ENCODE measurements at places on chromosomes 11 and 22. TPM values are rescaled to one million over a fixed set of nuclear protein-coding genes. Genes with fewer than 3 reads are reported as not detected.

Gene YPEL1
- 0.14 TPM for total RNA-seq

Gene CYTH4
- not detected for total RNA-seq

Gene YAP1
- total RNA-seq = 44.6 TPM

GRCh38 chr11:13116491-13116890, 107.4 kb downstream of the RASSF10 start:
- no peak for DNase-seq

Gene PLAAT2
- total RNA-seq = not detected

GRCh38 chr22:46951973-46952372, 189.5 kb downstream of the TBC1D22A start:
- no peak for DNase-seq

DNA sequence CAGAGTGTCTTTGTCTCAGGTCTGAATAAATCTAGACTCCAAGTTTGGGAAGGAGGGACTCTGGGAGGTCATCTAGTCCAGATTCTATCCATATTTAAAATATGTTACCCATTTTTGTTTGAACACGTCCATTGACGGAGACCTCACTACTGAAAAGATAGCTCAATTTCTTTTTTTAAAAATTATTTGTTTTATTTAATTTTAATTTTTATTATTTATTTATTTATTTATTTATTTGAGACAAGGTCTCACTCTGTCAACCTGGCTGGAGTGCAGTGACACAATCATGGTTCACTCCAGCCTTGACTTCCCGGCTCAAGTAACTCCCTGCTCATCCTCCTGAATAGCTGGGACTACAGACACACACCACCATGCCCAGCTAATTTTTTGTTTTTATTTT, 89.5 kb upstream of the SNX19 start:
- no peak for DNase-seq

DNA sequence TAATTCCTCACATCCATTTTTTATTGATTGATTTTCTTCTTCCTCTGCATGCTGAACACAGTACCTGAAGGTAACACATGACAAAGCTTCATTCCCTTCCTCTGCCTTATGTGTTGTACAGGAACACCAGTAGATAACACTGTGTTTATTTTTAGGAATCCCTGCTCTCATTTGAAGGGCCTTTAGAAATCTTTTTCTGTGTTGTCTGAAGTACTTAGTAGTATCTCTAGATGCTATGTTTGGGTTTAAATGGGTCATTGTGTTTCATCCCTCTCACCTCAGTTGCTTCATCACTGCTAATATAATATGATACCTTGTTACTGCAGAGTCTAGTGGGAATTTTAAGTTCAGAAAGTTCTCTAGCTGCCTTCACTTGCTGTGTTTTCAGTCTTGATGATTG, 10.2 kb downstream of the MADD start:
- DNase-seq = no peak

Gene IRAG1
- total RNA-seq = 4.1 TPM

GRCh38 chr11:6419009-6419631, at the start of gene APBB1:
TSS of gene APBB1 (minus strand) at chr11:6419094. CDS start at chr11:6411347, 7,747 bp downstream.
- DNase-seq = peak; percentile 71

GRCh38 chr22:34278121-34278520, 357.8 kb upstream of the LARGE1 start:
- no peak for DNase-seq

- DNase-seq = no peak
Measured at GRCh38 chr22:17085277-17086181, 729 bp downstream of the IL17RA start.

Gene SLC22A6
- not detected for total RNA-seq

- no peak for DNase-seq
Measured at GRCh38 chr11:86396396-86396795, 21.7 kb downstream of the CCDC81 start.

GRCh38 chr22:36569999-36570398, 41.0 kb upstream of the EIF3D start:
- peak; percentile 36 for DNase-seq

Gene DDIAS
- total RNA-seq = 14.7 TPM

Gene RCOR2
- total RNA-seq = 54.9 TPM

DNA sequence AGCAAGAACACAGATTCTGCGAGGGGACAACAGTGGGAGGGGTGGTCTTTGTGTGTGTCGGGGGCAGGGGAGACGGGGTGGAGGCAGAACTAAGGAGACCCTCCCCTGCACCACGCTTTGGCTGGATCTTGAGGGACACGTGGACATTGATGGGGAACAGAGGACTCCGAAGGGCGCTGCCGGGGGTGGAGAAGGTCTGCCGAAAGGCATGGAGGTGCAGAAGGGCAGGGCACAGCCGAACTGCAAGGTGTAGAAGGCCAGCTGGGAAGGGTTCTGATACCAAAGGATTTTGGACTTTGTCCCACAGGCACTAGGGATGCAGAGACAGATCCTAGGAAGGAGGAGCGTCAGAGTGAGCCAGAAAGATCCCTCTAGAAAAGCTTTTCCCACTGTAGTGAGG, 107.7 kb upstream of the SYT13 start:
- no peak for DNase-seq

DNA sequence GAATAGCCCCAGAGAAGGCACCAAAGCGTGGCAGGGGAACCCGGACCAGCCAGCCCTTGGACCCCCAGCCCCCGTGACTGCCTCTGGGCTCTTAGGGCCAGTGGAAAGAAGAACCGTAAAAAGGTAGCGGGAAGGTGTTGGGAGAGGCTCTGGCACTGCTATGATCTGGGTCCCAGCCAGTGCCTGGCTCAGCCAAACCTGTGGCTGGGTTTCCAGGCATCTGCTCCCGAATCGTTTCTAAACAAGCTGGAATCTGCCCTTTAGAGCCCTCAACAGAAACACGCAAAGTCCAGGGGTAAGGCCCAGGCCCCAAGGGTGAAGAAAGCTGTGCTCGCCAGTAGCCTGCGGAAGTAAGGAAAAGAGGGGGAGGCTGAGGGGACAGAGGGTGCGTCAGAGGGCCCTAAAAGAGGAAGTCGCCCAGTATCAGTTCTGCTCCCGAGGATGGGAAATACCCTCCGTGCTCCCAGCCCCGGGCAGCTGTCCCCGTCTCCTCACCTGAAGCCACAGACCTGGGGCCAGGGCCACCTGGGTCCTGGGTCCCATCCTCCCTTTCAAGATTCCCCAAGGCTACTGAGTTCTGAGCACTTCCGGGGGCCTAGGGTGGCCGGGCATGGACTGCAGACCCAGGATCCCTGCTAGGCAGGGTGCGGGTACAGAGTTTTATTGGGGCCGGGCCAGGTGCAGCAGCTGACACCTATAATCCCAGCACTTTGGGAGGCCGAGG, 24.7 kb downstream of the IL10RA start:
- DNase-seq = peak; percentile 27
